NCI-H187 treated with DMSO at 0.1 percent for 48 hours (cell line): ENCODE measurements at places on chromosomes 1 and 21.
A peak's percentile ranks its signal among the peaks of the same experiment; 100 is the strongest.

DNA sequence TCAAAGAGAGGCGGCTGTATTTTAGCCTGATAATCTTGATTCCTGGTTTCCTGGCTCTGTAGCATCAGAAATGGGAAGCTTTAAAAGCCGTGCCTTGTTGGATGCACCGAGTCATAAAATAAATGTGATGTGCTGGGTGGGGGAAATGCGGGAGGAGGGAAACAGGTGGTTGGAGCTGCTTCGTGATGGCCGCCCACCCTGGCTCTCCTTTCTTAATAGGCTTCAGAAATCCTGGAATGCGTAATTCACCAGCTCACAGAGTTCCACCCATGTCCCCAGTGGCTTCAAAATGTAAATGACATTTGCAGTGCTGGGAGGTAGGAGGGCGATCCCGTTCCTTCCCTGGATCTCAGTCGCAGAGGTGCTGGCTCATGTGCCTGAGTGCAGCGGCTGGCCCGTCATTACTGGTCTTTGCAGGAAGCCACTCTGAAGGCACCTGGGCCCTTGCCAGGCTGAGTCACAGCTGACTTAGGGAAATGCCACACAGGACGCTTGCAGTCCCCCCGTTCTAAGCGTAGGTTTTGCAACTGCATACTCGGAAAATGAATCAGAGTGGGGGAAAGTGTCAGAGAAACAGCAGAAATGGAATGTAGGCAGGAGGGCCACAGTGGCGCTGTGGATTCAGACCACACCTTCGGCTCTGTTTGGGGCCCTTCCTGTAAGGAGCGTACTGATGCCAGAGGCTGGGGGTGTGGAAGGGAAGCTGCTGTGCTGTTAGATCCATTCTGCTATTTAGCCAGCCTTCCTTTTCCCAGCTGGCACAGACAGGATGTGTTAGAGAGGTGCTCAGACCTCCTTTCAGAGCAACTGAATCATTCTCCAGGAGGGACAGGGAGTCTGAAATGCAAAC, 37.6 kb downstream of the GALNT2 start:
- DNase-seq: no peak

- peak; percentile 14 for DNase-seq
Measured at GRCh38 chr1:40404670-40405462, 31.3 kb downstream of the SMAP2 start.

DNA sequence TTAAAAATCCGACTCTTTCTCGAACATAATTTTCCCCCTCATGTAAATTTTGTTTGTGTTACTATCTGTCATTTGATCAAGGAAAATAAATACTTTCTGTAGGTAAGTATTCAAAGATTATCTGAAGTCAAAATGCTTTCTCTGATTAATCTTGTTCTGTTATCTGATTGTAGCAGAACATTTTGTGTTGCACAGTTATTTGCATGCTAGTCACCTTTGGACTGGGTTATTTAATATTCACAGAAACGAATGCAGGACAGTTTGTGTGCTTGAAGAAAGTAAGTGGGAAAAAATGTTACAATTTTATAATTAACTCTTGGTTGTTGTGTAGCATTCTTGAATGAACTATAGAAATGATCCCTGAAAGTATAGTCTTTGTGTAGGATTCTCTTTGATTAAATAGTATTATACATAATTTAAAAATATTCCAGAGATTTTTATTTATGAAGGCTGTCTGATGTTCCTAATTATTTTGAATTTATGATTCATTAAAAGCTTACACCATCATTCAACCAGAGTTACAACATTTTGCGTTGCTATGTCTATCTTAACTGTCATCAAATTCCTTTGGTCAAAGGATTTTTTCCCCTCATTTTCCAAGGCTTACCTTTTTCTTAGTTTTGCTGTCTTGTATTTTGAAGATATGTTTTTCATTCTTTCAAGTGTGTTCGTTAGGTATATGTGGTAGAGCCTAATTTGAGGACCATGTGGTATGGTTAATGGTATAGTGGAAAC, 176.6 kb downstream of the GIPC2 start:
- no peak for DNase-seq

- no peak for DNase-seq
Measured at GRCh38 chr1:46098027-46098712, 34.3 kb downstream of the PIK3R3 start.

DNA sequence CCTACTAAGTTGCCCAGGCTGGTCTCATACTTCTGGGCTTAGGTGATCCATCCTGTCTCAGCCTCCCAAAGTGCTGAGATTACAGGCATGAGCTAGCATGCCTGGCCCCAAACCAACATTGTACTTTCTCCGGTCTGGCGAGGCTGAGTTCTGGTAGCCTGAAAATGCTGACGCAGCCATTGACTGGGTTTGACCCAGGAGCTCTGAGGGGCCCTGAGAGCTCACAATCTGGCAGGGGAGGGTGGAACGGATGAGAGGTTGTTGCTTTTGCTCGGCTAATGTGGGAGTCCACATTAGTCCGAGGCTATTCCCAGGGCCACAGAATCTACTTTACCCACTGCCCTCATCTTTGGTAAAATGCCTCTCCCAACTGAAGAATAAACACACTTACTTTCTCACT, 35.1 kb upstream of the PARP1 start:
- DNase-seq: no peak

- DNase-seq: no peak
Measured at GRCh38 chr21:43645136-43645891, 14.0 kb downstream of the HSF2BP start.

DNA sequence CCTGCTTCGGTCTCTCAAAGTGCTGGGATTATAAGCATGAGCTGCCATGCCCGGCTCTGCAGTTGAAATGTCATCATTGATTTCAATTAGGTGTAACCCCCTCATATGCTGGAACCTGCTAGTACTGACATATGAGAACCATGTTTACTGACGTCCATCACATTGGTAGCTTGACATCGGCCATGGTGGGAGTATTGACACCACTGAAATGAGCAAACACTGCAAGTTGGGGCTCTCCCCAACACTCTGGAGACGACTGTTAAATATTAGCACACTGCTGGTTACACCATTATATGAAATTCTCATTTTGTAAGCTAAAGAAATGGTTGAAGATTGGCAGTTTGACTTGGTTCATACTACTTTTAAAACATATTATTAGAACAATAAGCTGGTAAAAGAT, 63.7 kb downstream of the CNST start:
- DNase-seq: no peak

DNA sequence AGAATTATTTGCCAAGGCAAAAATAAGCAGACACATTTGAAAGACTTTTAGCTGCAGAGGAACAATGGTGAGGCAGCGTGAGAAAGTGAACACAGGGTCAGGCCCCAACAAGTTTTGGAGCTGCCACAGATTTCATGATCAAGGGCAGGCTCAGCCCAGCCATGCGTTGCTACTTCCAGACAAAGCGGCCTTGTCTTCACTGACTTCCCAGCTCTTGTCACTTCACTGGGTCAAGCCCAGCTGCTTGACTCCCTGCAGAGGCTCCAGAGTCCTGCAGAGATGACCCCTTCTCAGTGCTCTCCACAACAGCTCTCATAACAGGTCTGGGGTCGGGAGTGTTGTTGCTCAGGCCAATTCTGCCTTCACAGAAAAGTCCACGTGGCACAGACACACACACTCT, 35.8 kb downstream of the HHAT start:
- no peak for DNase-seq

DNA sequence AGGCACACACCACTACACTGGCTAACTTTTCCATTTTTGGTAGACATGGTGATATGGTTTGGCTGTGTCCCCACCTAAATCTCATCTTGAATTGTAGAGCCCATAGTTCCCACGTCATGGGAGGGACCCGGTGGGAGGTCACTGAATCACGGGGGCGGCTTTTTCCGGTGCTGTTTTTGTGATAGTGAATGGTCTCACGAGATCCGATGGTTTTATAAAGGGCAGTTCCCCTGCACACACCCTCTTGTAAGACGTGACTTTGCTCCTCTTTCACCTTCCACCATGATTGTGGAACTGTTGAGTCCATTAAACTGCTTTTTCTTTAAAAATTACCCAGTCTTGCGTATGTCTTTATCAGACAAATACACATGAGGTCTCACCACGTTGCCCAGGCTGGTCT, 1.3 kb upstream of the FTCD start:
- DNase-seq: no peak

- DNase-seq: no peak
Measured at GRCh38 chr1:3524556-3525203, 70.2 kb downstream of the ARHGEF16 start.

DNA sequence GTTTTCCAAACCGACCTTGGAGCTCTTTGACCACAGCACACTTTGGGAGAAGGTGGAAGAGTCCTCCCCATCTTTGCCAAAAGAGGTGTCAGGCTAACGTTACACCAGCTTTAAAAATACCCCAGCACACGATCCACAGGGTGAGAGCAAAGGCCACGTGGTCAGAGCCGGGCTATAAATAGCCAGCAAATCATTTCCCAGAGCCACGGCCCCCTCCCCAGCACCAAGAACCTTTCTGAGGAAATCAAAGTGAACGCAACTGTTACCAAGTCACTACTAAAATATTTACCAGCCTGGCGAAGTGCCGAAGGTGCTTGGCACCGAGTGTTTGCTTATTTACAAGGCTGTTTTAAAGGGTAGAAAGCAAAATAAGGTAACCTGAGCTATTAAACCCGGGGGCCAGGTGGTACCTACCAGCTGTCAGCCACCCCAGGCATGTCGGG, 72.4 kb downstream of the CASZ1 start:
- no peak for DNase-seq

- DNase-seq: no peak
Measured at GRCh38 chr1:170241266-170241851, 95.6 kb downstream of the NTMT2 start.

- DNase-seq: no peak
Measured at GRCh38 chr1:96520579-96520947, 201.0 kb upstream of the PTBP2 start.

GRCh38 chr1:153306303-153307220, 6.2 kb downstream of the PGLYRP3 start:
- DNase-seq: no peak

DNA sequence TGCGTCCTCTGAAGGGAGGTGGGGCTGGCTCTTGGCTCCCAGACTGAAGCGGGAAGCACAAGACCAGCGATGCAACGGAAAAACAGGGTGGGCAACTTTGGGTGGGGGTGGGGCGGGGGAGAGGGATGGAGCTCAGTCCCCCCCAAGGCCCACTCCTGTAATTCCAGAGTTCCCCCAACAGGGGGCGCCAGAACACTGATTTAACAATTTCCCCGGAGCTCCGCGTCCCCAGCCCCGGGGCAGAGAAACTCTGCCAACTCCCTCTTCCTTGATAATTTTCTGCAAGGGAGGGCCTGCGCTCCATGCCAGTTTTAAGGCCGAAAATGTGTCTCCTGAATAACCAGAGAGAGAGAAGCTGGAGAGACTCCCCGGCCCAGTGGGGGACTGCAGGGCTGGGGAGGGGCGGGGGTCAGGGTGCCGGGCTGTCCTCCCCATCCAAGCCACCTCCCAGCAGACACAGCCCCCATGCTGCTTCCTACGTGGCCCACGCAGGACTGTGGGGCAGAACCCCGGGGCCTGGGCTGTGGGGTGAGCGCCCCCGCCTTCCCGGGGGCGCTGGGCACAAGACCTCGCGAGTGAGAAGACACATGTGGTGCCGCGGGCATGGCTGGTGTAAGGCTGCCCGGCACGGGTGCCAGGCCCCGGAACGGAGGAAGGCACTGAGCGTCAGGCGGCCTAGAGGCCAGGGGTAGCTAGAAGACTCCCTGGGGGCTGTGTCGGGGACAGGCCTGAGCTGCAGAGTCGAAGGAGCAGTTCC, 51.4 kb downstream of the KIF21B start:
- no peak for DNase-seq

DNA sequence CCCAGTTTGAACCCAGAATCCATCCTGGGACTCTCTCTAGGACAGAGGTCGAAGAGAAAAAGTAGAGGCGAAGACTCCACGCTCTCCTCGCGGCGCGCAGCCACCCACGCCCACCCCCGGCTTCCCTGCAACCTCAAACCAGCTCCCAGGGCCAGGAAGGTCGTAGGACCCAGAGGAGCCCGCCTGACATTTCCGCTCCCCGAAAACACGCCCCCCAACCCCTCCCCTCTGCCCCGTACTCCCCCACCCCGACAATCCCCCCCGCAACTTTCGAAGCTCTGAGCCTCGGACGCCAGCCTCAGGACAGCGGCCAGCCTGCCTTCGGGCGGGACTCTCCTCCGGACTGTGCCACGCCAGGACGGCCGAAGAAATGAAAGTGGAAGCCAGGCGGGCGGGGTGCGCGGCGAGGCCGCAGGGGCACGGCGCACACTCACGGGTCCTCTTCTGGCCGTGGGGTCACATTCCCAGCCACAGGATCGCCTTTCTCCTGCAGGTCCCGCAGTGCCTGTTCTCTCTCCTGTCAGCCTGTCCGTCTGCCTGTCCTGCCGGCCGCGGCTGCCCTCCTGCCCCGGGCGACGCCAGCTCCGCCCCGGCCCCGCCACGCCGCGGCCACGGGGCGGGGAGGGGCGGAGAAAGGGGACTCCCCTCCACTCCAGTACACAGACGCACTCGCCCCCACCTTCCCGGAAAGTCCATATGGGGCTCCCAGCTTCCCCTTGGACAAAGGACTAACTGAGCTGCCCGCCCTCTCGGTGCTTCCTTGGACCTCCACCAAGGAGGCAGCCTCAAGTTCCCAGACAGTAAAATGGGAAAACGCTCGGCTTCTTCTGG, at the start of gene MOB3C:
Gene MOB3C (minus strand): TSS at position 535 of the 831 bp plus-strand sequence. CDS start 3,490 bp downstream, outside the sequence.
- no peak for DNase-seq

DNA sequence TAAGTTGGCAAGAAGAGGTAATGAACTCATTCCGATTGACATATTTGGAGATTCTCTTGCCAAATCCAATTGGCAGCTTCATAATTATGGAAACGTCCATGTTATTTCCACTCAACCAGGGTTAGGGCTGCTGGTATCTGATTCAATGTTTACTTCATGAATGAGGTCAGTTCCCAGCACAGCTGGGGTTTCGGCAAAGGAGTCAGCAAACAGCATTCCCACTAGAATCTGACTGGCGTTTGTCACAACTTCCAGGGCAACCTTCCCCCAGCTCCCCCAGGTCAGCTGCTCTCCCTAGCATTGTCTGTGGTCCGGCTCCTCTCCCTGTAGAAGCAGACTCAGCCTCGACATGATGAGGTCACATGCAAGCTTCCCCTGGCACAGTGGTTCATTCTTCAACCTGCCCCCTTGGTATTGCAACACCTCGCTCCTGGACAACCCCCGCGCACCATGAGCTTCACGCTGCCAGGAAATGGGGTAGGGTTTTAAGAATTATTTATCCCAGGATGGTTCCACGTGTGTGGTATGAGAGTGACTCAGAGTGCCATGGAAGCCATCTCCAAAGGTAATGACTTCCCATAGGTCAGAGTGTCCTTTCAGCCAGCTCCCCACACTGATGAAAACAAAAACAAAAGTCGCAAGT, 100.7 kb upstream of the SLC25A33 start:
- no peak for DNase-seq

GRCh38 chr1:2375246-2375922, 16.0 kb downstream of the MORN1 start:
- DNase-seq: no peak

DNA sequence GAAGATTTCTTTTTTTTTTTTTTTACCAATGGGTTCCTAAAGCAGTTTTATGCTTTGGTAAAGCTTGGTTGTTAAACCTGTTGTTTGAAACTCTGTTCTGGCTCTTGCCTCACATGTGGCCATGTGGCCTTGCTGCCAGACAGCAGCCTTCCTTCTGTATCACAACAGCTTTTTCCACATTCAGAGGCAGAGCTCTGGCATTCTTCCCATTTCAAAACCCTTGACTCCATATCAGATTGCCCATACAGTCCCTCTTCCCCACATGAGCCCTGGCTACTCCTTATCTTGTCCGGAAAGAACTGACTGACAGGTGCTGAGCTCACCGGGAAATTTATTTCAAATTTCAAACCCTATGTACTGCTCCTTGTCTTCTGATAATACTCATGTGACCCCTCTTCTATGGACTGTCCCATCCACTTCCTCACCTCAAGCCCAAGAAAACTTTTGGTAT, 38.5 kb upstream of the LAX1 start:
- DNase-seq: no peak
